ENCODE measurements at places on chromosomes 11 and 22.

GRCh38 chr11:12674571-12674935 lies 332 bp downstream of the TEAD1 start:
- no peak for DNase-seq

GRCh38 chr11:95674657-95675358 lies 114.8 kb downstream of the FAM76B start:
- no peak for DNase-seq

- DNase-seq: no peak
Measured at GRCh38 chr11:8654503-8654902, 28.0 kb downstream of the TRIM66 start.

DNA sequence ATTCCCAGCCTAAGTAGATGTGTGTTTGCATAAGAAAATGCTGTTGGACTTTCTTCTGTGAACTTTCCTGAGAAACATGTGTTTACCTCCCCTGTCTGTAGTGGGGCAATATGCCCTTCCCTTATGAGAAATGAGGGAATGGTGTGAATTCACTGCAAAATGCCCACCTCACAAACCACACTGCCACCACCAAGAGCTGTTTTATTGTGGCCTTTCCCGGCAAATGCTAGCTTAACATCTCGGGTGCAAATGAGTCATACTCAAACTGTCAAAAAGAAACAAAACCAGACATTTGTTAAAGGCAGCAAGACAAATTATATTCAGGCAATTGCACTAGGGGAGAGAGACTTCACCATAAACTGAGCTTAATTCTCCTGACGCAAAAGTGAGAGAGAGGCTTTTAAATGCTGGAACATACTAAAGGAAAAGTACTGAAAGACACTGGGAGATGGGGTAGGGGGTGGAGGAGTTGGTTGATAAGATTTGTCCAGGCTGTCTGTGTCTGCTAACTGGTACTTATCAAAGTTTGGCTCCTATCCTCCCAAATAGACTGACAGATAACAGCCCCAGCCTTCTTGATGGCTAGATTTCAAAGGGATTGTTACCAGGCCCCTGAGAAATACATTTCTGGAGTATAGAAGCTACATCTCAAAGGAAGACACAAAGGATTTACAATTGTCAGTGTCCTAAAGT lies 70.9 kb upstream of the OR5AK2 start:
- DNase-seq: no peak

DNA sequence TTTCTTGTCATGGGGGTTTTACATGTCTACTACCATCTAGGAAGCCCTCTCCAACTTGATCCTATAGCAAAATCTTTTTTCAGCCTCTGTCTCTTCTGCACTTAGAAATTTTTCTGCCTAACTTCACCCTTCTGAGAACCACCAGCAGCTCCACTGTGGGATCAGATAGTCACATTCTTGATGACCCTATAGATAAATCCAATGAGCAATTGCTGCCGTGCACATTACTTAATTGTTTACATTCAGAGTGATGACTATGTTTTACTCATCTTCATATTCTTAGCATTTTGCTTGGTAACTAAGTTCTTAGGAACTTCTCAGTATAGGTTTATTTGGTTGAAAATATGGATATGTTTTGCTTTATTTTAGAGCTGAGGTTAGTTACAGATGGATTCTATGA lies 12.4 kb upstream of the ETS1 start:
- DNase-seq: no peak

DNA sequence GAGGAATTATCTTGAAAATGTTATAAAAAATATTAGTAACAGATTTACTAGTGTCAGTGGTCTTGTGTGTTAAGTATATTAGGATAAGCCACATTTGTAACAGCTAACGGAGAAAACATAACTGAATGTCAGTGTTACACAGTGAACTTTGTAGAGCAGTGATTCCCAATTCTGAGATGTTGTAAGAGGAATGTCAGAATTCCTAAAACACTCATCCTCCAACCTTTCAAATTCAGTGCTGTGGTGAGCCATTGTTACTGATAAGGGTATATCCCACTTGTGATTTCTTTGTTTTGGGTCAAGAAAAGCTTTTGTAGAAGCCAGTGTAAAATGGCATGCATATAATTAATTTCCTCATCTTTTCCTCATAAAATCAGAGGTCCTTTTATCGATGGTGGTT lies 61.9 kb downstream of the ARHGEF12 start:
- no peak for DNase-seq

GRCh38 chr11:105989124-105989523 lies 32.9 kb downstream of the MSANTD4 start:
- DNase-seq: no peak

GRCh38 chr11:38672445-38672844 lies 2074.4 kb upstream of the RAG2 start:
- no peak for DNase-seq

DNA sequence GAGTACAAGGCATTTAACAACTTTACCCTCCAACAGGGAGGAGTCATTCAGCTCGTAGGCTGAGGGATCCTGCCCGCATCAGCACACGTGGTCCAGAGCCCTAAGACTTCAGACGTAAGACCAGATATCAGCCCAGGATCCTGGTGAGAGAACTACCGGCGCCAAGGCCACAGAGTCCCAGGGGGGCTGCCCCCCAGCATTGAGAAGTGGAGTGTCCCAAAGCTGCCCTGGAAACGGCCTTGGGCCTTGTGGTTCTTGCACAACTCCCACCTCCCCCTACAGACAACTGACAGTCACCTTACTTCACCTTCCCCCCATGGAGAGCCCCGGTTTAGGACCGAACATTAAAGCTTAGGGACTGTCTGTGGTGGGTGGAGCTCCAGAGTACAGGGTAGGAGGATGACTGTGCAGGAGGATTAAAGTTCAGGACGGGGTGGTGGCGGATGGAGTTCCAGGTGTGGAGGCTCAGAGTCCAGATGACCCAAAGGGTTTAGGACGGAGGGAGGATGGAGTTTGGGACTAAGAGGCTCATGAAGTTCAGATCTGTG lies 1.0 kb downstream of the C11orf91 start:
- no peak for DNase-seq

DNA sequence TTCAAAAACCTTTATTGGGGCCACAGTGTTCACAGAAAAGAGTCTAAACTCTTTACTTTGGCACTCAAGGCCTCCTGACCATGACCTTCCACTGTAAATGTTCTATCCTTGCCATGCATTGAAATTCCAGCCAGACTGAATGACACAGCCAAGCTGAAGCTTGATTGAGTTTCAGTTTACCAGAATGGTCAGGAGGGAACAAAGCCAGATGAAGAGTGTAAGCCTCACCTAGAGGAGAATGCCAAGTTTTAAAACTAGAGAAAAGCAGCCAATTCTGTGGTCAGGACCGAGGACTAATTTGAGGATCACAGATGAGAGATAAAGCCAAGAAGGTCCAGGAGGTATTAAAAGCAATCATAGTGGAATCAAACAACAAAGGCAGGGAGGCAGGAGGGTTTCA lies 215.3 kb downstream of the KCNA4 start:
- DNase-seq: no peak

DNA sequence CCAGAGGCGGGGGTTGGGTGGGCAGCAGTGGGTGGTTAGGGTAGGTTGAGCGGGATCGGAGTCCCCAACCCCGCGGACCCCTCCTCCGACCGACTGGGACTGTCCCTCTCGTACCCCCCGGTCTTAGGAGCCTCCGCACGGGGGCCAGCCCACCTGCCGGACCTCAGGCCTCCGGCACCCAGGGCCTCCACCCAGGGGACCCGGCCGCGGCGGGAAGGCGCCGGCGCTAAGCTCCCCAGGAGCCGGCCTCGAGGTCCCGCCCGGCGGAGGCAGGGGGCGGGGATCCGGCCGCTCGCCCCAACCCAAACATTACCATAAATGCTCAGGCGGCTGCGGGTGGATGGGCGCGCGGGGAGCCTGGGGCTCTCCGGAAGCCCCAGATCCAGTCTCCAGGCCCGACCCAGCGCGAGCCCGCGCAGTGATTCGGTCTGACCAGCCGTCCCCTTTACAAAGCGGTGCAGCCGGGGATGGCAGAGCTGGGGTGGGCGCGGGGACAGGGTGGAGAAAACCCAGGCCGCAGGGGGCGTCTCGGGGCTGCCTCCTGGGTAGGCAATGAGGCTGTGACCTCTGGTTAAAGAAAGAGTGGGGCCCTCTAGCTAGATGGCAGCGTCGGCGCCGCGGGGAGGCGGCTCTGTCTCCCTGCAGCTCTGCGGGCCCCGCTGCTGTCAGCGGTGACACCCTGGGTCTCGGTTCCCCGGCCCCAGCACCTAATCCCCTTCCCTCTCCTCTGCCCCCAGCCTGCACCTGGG lies 4.0 kb upstream of the MCAM start:
- no peak for DNase-seq

DNA sequence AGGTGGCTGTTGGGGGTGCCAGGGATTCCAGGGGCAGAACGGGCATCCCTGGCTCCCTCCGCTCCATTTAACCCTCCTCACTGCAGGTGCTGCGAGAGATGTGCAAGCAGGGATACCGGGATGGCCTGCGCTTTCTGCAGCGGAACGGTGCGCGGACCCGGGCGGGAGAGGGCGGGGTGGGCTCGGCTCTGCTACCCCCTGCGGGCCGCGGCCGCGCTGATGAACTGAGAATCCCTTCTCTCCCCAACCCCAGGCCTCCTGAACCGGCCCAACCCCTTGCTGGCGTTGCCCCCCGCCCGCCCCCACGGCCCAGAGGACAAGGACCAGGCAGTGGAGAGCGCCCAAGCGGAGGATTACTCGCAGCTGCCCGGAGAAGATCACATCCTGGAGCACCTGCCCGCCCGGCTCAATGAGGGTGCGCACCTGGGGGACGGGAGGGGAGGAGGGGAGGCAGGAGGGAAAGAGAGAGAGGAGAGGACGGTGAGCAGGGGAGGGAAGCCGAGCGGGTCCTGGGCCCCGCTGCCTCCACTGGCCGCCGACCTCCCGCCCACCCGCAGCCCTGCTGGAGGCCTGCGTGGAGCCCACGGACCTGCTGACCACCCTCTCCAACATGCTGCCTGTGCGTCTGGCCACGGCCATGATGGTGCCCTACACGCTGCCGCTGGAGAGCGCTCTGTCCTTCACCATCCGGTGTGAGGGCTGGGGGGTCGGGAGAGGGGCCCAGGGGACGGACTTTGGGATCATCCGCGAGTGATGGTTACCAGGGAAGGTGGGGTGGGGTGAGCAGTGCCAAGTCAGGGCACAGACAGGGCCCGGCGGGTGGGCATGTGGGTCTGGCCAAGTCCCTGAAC lies 4.1 kb upstream of the CRACR2B start:
- peak; percentile 48 for DNase-seq

GRCh38 chr11:110984693-110985092 lies 260.8 kb upstream of the POU2AF2 start:
- DNase-seq: no peak

- no peak for DNase-seq
Measured at GRCh38 chr22:30313527-30314363, 13.0 kb downstream of the TBC1D10A start.

GRCh38 chr11:130580372-130580771 lies 131.9 kb downstream of the ADAMTS15 start:
- no peak for DNase-seq

GRCh38 chr11:23865341-23865975 lies 631.4 kb upstream of the LUZP2 start:
- DNase-seq: no peak

GRCh38 chr11:75365711-75366181 lies 14.3 kb upstream of the ARRB1 start:
- no peak for DNase-seq

DNA sequence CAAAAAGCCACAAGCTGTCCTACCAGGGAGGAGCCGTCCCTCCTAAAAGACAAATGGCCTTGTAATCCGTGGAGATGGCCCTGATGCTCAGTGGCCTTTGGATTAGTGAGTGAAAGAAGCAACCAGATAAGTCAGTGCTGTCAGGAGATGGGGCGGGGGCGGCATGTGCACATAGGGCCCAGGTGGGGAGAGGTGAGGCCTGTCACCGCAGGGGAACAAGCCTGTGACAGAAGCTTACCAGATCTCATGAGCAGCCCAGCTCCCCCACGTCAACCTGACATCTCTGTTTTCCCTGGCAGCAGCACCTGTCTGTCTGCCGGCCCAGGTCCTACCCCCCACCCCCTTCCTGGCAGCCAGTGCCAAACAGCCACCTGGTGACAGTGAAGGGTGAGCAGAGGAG lies 162.6 kb downstream of the BUD13 start:
- DNase-seq: no peak

GRCh38 chr11:129625930-129626329 lies 189.7 kb upstream of the TMEM45B start:
- DNase-seq: no peak

DNA sequence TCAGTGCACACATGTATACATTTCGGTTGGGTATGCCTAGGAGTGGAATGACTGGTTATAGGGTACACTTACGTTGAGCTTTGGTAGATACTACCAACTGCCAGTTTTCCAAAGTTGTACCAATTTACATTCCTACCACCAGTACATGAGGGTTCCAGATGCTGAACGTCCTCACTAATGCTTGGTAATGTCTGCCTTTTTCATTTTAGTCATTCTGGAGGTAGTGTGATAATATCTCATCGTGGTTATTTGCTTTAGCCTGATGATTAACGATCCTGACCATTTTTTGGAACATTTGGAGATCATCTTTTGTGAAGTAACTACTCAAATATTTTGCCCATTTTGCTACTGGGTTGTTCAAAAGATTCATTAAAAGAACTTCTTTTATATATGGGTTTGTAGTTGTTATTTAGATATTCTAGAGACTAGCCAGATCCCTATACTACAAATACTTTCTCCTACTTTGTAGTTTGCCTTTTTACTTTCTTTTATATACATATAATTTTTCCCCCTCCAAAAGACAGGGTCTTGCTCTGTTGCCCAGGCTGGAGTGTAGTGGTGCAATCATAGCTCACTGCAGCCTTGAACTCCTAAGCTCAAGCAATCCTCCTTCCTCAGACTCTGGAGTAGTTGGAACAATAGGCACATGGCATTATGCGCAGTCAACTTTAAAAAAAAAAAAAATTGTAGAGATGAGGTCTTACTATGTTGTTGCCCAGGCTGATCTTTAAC lies 62.1 kb downstream of the RBFOX2 start:
- DNase-seq: no peak

- no peak for DNase-seq
Measured at GRCh38 chr11:107370390-107370789, 87.2 kb downstream of the CWF19L2 start.

GRCh38 chr11:17013548-17014320 lies 480 bp downstream of the PLEKHA7 start:
- peak; percentile 36 for DNase-seq

- no peak for DNase-seq
Measured at GRCh38 chr11:2933375-2934020, 4.3 kb upstream of the PHLDA2 start.

- DNase-seq: no peak
Measured at GRCh38 chr11:131618201-131618600, 247.8 kb downstream of the NTM start.

DNA sequence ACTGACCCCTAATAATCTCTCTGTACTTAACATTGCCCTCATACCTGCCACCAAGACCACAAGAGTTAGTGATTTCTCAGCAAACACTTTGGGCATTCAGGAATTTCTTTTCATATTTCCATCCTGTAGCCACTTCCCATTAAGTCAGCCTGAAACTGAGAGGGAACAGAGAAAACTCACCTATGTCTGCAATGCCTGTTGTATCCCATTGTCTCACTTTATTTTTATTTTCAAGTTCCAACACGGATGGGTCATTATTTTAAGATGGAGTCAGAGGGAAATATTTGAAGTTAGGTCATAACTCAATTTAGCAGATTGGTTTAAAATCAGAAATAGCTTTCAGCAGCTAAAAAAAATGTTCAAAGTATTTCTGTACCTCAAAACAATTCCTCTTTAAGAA lies 937.8 kb upstream of the CHORDC1 start:
- no peak for DNase-seq

- no peak for DNase-seq
Measured at GRCh38 chr22:44423556-44424358, 74.3 kb downstream of the RTL6 start.
